CD8-positive, alpha-beta T cell (primary cell): ENCODE measurements at places on chromosomes 2 and 18.

DNA sequence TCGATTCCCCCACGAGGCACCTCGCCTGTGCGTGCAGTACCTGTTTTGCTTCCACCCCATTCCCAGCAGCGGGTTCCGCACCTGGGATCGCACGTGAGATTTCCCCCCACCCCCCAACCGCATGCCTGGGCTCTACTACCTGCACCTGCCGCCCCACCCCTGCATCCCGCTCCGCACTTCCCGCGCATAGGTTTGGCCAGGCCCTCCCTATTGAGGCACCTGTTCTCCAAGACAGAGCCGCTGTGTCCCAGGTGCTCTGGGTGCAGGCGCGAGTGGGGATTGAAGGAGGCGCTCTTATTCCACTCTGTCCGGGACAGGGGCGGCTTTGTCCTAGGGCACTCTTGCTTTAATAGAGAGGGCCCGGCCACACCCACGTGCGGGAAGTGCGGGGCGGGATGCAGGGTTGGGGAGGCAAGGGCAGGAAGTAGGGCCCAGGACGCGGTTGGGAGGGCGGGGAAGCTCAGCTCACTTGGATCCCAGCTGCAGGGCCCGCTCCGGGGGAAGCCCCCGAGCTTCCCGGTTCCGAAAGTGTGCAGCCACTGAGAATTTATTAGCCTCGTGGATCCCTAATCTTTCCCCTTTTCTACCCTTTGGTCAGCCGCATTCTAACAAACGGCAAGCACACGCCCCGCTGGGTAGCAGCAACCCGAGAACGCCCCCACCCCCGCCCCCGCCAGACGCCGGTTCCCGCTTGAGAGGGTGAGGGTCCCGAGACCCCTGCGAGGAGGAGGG, 670 bp upstream of the MOCOS start:
- no peak for DNase-seq

GRCh38 chr2:202165945-202166344, 72.5 kb downstream of the SUMO1 start:
- no peak for DNase-seq

DNA sequence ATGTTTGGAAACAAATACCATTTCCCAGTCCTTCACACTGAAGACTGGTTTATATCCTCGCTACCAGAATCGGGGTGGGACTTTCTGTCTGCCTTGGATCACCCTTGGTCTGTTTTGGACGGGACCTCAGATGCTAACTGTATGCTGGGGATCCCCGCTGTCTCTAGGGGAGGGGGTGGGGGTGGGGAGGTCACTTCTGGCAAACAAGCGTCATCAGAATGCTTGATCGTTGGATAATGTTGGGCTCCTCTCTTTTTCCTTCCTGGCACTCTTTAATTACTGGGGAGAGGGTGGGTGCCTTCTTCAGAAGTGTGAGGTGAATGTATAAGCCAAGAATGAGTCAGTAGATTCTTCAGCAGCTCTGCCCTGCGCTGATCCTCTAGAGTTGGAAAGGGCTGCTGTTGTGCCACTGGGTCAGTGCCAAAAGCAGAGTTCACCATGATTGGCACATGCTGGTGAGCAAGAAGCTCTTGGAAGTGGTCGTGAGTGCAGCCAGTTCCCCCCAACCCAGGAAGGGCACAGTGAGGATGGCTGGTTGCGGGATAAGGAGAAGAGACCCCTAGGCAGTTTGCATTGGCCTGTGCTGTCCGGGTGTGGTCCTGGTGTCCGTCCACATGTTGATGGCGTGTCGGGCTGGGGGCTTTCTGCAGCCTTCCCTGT, 32.2 kb downstream of the DGKD start:
- DNase-seq = no peak

GRCh38 chr2:182887093-182887492, 20.7 kb upstream of the FRZB start:
- no peak for DNase-seq

- no peak for DNase-seq
Measured at GRCh38 chr2:30705056-30705455, 102.2 kb downstream of the CAPN13 start.

DNA sequence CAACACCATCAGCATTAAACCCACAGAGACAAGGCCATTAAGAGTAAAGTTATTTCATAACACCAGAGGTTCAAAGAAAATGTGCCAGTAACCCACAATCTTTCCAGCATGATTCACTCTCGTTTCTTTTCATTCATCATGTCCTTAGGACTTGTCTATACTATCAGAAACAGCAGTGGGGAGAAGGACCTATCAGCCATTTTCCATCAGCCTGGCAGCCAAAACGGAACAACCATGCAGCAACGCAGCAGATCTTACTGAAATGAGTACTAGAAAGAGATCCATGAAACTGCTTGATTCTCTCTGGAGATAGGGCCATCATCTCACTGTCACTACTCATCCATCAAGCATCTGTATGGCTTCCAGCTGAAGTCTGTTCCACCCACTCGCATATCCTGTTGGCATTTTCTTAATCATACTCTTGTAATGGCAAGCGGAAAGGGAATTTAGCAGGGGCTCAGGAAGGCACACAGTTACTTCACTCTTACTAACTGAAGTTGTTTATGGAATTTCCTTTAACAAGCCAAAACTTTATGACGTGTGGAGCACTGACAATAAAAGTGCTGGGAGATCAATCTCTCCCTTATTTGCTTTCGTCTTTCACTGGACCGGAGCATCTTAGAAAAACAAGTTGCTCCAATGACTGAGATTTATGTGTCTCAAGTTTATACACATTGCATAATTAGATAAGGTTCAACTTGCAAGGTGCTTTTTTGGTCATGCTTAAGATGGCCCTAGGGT, 69.7 kb downstream of the EPHA4 start:
- no peak for DNase-seq

DNA sequence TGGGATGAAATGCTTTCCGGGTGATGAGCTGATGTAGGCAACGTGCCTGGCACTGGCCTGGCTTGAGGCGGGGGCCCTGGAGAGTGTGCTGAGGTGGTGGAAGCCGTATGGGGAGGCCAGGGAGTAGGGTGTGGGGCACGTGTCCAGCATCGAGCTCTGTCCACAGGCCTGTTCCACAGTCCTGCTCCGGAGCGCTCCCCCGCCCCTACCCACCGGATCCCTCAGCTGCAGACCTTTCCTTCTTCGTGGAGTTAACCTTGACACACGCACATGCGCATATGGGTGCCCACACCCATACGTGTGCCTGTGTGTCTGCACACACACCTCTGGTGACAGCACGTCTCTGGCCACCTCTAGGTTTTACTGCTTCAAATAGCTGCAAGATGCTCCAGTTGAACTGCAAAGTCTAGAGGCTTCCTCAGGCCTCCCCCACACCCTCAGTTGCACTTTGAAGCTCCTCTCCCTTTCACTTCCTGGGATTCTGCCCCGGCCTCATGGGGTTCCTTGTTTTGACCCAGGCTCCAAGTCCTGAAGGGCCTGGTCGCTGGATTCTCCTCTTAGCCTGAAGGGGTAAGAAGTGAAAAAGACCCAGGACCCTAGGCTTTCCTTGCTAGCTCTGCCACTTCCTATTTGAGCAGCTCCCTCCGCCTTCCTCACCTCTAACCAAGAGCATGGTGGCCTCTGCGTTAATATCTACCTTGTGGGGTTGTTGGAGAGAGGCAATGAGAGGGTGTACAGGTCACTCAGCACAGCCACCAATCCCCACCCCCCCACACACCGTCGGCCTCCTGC, 49.5 kb downstream of the INHBB start:
- DNase-seq = no peak

GRCh38 chr2:85308896-85309555, 18.8 kb downstream of the TGOLN2 start:
- DNase-seq = no peak

DNA sequence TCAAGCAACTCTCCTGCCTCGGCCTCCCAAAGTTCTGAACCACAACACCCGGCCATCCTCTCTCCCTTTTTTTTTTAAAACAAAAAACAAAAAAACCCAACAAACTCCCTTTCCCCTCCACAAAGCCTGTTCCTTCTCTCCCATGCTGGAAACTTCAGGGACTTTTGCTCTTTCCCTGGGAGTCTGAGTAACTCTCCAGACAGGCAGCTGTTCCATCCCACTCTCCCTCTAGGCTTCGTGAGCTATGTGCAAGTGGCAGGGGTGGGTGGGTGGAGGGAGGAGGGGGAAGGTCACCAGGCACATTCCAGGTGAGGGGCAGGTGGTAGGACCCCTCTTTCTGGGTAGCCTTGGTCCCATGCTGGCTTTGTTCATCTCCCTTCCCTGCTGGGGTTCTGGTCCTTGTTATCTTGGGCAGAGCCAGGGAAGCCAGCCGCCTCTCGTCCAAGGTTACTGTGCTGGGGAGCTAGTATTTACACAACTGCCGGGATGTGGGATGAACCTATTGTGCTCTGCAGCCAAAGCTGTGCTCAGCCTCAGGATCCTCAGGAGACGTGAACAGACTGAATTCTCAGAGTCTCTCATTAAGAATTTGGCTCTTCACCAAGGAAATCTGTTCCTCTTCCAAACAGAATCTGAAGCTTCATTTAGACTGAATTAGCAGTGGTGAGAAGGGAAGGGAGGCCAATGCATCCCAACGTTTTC, 106.9 kb downstream of the LIPG start:
- no peak for DNase-seq

DNA sequence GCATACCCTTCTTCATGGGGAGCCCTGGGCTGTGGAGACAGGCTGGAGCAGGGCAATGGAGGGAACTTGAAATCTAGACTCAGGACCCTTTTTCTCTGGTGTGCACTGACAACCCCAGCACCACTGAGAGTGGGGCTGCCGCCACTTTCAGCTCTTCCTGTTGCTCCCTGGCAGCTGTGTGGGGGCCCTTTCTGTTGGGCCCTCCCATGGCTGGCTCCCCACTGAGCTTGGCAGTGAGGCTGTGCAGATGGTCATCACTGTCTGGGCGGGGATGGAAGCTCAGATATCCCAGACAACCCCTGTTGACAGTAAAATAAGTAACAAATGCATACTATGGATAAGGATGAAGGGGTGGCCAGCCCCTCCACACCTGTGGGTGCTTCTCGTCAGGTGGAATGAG, 6.7 kb downstream of the MYO7B start:
- DNase-seq = no peak

DNA sequence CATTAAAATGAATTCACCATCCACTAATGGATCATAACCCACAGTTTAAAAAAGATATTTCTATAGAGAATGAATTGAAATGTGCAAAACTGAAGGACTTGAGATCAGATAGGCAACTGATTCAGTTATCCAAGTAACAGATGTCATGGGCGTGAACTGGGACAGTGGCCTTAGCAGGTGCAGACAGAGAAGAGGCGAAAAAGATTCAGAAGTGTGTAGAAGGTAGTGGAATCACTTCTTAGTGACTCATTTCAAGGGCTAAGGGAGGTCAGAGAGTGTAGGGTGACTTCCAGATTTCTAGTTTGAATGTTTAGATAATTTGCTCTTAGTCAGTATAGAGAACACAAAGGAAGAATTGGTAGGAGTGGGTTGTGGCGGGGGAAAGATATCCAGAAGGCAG, 79.7 kb downstream of the EHBP1 start:
- no peak for DNase-seq

DNA sequence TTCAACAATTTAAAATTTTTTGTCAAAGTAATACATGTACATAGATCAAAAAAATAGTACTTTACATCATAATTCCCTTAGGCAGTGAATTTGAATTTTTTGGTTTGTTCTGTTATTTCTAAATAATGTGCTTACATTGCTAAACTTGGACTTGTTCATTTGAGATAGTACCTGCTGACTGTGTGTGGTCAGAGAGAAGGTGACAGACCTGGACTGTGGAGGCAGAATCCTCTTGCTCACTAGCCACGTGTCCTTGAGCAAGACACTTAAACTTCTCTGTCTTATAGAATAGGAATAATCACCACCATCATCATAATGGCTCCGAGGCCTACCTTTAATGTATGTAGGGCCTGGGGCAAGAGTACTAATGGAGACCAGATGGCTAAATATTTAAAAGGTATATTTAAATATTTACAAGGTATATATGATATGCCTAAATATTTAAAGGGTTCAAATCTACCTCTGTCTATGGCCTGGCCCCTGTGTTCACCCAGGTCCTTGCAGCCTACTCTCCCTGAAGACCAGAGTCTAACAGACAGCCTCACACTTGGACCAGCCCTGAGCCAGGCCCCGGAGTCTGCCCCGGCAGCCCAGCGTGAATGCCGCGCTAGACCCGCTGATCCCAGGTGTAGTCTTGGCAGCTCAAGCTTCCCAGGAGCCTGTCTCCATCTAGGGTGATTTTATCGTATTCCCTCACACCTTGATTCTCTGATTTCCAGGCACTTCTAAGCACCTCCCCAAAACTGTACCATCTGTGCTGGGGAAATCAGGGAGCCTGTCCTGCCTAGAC, 33.5 kb downstream of the ZNF532 start:
- no peak for DNase-seq
